GM19239 (cell line): ENCODE measurements at places on chromosomes 1 and 21.

- no peak for DNase-seq
Measured at GRCh38 chr21:29187944-29188343, 57.5 kb downstream of the MAP3K7CL start.

GRCh38 chr1:164853146-164853545 lies 294.2 kb downstream of the PBX1 start:
- DNase-seq: no peak

DNA sequence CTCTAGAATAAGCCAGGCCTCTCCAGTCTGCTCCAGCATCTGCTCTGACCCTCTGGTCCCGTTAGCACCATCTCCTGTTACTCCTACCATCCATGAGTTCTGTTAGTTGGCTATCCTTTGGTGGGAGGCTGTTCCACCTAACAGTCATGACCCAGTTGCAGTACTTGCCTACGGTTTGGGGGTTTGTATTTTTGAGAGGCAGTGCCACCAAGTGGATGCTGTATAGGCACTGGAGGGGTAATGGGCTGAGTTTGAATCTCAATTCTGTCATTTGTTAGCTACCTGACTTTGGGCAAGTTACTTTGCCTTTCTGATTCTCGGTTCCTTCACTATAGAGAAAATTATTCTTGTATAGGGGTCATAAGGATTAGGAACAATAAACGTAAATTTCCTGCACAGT lies 12.1 kb upstream of the C8B start:
- no peak for DNase-seq

- DNase-seq: no peak
Measured at GRCh38 chr1:89276690-89277089, 4.0 kb upstream of the GBP5 start.

DNA sequence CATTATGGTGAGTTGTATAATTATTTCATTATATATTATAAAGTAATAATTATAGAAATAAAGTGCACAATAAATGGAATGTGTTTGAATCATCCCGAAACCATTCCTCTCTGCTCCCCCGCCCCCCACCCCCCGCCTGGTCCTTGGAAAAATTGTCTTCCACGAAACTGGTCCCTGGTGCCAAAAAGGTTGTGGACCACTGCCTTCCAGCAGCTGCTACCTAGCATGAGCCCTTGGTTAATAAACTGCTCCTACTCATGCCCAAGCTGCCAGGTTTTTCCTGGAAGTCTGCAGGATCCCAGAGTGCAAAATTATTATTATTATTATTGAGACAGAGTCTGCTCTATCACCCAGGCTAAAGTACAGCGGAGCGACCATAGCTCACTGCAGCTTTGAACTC lies 6.8 kb upstream of the IFNGR2 start:
- no peak for DNase-seq

GRCh38 chr1:202888221-202888530 lies 773 bp downstream of the RABIF start:
- no peak for DNase-seq

DNA sequence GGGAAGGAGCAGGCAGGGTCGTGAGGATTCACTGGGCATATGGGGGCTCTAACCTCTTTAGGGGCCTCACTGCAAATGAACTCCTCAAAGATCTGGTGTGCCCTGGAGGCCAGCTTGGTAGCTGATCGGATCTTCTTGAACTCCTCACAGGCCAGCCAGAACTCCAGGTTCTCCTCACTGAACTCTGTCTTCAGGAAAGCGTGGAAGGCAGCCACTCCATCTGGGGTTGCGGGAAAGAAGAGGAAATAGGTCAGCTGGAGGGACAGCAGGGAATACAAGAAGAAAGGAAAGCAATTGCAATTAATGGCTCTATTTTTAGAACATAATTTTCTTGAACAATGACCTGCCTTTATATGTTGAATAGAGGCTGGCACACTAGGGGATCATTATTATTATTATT lies 2.3 kb downstream of the RGS16 start:
- no peak for DNase-seq

DNA sequence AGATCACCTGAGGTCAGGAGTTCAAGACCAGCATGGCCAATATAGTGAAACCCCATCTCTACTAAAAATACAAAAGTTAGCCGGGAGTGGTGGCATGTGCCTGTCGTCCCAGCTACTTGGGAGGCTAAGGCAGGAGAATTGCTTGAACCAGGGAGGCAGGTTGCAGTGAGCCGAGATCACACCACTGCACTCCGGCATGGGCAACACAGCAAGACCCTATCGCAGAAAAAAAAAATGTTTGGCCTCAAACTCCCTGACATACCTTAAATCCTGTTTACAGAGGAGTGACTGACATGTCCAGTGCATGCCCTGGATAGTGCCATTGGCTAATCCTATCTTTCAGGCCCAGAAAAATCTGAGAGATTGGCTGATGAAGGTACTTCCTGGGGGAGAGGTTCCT lies 11.8 kb downstream of the DCLRE1B start:
- DNase-seq: no peak

DNA sequence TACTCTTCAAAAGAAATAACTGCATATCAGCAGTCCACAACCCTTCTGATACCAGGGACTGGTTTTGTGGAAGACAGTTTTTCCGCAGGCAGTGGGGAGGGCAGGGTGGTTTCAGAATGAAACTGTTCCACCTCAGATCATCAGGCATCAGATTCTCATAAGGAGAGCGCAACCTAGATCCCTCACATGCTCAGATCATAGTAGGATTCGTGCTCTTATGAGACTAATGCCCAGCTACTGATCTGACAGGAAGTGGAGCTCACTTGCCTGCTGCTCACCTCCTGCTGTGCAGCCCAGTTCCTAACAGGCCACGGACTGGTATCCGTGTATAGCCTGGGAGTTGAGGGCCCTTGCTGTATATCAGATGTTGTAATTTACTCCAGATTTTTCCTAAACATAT lies 11.5 kb downstream of the RO60 start:
- DNase-seq: no peak

DNA sequence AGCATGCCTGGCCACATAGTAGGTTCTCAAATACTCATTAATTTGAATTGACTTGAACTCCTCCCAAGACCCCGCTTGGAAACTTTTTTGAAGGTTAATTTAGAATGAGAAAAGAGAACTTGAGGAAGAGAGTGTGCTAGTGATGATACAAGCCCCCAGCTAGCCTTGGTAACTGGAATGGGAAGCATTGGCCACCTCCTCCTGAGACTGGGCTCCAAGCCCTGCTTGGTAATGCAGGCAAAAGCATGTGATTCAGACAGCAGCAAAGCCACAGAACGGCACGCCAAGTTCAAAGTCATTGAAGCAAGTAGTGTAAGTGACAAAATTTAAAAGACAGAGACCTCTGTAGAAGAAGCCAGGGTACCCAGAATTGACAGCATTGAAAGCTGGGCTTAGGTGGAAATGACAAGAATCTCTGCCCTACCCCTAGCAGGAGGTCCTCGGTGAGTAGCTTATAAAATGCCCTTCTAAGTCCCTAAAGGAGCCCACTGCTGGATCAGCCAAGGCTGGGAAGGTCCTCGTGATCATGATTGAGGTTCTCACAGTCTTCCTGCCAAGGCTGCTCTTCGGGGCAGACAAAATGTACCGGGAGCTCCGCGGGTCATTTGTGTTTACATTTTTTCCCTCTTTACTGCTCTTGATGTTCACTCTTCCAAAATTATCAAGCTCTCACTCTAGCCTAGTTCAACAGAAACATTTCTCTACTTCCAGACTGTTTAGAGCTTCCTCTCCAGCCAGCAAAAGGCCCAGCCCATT lies 99.4 kb downstream of the TSEN15 start:
- no peak for DNase-seq

GRCh38 chr21:46229133-46229922 lies 754 bp upstream of the LSS start:
- peak; percentile 42 for DNase-seq

GRCh38 chr1:3630161-3630611 lies 5.4 kb downstream of the TPRG1L start:
- DNase-seq: no peak

- DNase-seq: no peak
Measured at GRCh38 chr1:226735576-226735975, 3.5 kb downstream of the ITPKB start.

- no peak for DNase-seq
Measured at GRCh38 chr21:38295997-38296764, 39.4 kb downstream of the KCNJ15 start.

DNA sequence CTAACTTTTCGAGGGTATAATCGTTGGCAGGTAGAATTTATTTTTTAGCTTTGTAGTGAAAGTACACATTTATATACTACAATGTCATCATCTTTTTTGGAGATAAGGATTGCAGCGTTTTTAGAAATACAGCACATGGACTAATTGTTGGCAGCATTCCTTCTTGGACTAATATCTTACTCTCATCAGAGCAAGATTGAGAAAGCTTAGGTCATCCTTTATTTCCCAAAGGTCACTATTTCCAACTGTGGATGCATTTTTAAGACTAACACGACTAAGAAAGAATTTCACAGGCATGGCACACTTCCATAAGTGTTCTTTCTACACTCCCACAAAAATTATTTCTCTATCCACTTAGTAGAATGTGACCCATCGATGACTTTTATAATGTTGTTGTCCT lies 732.3 kb downstream of the NCAM2 start:
- no peak for DNase-seq

DNA sequence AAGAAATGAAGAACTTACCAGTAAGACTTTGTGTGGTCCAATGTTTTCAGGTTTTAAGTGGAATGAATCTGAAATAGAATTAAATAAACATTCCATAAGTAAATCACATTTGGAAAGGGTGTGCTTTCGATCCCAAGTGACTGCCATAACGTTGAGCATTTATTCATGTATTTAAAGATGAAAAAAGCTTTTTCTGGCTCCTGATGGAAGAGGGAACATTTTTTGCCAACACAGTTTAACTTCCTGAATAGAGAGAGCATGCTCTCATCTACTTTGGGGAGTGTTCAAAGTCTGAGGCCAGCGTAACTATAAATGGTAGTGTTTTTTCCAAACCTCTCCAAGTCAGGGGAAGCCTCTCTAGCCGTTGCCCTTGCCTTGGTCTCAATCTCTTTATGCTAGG lies 55.8 kb downstream of the GNG12 start:
- DNase-seq: no peak

DNA sequence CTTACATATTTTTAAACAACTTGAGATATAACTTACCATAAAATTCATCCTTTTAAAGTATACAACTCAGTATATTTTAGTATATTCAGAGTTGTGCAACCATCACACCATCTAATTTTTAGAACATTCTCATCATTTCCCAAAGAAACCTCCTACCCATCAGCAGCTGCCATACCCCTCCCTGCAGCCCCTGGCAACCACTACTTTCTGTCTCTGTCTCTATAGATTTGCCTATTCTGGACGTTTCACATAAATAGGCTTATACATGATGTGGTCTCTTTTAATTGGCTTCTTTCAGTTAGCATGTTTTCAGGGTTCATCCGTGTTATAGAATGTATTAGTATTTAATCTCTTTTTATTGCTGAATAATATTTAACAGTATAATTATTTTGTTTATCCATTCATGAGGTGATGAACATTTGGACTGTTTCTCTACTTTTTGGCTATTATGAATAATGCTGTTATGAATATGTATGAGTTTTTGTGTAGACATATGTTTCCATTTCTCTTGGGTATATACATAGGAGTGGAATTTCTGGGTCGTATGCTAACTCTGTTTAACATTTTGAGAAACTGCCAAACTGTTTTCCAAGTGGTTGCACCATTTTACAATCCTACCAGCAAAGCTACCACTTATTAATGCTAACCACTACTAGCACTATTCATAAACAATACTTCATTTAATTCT lies 29.5 kb downstream of the WDR26 start:
- DNase-seq: no peak

- DNase-seq: no peak
Measured at GRCh38 chr1:156912861-156913808, 7.3 kb upstream of the LRRC71 start.

DNA sequence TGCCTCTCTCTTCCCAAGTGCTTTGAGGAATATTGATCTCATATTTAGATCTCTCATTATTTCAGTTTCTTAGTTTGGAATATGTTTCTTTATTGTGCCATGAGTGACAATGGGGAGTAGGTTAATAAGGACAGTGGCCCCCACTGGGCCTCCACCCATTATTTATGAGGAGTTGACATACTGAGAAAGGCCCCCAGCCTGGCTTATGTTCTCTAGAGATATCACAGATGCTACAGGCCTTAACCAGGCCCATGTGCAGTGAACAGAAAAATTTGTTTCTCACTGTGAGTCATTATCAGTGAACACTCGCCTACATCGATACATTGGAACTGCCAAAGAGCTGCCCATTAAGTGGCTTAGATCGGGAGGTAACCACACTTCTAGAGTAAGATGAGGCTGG lies 35.7 kb upstream of the SYT6 start:
- no peak for DNase-seq

- no peak for DNase-seq
Measured at GRCh38 chr1:234768569-234769283, 158.7 kb upstream of the IRF2BP2 start.
